ENCODE measurements at places on chromosomes 1 and 21. TPM values are rescaled to one million over a fixed set of nuclear protein-coding genes. Genes with fewer than 3 reads are reported as not detected.

HES2 gene
- 0.21 TPM for total RNA-seq

KIAA1614 gene
- 1.4 TPM for total RNA-seq

TFF3 gene
- 0.29 TPM for total RNA-seq

CDK18 gene
- total RNA-seq: 1.3 TPM

ACOT7 gene
- 117 TPM for total RNA-seq

LCE1E gene
- total RNA-seq: not detected

S100A12 gene
- total RNA-seq: not detected
